ENCODE measurements at places on chromosomes 2 and 18.

GRCh38 chr2:82837588-82838304 is 1621.3 kb downstream of the SUCLG1 start:
- no peak for DNase-seq

DNA sequence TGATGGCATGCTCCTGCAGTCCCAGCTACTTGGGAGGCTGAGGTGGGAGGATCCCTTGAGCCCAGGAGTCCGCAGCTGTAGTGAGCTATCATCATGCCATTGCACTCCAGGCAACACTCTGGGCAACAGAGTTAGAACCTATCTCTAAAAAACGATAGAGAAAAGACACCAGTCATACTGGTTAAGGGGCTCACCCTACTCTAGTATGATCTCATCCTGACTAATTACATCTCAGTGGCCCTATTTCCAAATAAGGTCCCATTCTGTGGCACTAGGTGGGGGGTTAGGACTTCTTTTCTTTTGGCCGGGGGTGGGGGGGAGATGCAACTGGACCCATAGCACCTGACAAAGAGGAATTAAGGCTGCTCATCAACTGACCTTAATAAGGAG is 163.2 kb upstream of the NCK2 start:
- no peak for DNase-seq

DNA sequence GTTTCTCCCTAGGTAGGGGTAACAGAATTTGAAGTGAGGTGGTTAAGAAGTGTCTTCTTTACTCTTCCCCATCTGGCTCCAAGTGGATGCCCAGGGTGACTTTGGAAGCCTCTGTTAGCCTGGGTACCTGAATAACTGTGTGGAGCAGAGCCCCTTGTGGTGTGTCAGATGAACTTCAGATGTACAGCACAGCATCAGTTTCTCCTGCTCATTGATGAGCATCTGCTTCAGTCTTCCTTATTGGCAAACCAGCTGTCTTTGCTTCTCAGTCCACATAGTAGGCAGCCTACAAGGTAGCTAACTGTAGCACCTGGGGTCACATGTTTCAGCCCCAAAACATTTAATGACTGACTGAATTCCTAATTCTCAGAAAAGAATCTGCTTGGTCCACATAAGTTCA is 56.2 kb upstream of the ATP8B1 start:
- no peak for DNase-seq

DNA sequence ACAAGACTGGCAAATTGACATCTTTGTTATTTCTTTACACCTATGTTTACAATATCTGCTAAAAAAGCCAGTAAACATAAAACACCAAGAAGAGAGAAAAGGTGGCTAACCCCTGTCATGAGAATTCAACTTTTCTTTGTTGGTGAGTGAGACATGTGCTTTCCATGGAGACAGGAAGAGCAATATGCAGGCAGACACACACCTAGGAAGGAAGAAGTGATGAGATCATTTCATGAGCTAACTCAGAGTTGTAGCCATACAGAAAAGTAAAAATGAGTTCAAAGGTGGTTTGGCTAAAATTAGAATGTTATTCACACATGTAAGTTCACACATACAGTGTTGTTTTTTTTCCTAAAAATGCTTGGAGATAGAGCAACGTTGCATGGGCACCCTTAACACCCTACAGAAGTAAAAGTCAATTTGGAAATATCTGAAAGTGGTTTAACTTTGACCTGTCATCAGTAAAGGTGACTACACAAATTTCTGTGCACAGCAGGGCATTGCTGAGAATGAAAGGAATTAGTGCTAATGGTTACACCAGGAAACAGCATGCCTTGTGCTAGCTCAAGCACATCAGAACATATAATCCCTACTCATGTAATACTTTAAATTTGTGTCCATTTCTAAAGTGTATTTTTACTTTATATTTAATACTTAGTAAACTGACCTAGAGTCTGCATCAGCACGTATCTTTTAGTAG is 557.6 kb downstream of the CBLN2 start:
- DNase-seq, result no peak

GRCh38 chr2:70116936-70117552 is 29.8 kb downstream of the PCBP1 start:
- DNase-seq, result no peak

DNA sequence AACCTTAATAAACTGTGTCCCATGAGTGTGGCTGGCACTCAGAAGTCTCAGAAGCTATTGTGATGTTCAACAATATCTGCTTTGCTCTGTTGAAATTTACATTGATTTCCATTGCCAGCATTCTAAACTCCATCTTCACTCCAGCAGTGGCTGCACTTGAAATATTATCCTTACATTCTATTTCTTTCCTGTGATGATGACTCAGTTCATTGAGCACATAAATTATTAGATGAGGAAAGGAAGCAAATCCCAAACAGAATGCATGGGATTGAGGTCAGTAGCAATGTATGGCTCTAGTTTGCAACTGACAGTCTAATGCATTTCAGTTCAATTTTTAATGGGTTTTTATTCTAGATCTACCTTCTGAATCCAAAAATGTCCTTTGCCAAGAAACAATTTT is 92.4 kb upstream of the TTN start:
- no peak for DNase-seq

DNA sequence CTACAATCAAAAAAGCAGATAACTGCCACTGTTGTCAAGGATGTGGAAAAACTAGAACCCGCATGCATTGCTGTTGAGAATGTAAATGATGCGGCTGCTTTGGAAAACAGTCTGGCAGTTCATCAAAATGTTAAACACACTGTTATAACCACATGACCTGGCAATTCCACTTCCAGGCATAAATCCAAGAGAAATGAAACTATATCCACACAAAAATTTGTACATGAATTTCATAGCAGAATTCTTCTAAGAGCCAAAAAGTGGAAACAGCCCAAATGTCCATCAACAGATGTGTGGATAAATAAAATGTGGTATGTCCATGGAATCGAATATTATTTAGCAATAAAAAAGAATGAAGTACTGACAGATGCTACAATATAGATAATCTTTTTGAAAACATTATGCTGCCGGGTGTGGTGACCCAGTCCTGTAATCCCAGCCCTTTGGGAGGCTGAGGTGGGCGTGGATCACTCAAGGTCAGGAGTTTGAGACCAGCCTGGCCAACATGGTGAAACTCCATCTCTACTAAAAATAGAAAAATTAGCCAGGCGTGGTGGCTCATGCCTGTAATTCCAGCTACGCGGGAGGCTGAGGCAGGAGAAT is 32.0 kb downstream of the ERCC3 start:
- DNase-seq, result no peak

DNA sequence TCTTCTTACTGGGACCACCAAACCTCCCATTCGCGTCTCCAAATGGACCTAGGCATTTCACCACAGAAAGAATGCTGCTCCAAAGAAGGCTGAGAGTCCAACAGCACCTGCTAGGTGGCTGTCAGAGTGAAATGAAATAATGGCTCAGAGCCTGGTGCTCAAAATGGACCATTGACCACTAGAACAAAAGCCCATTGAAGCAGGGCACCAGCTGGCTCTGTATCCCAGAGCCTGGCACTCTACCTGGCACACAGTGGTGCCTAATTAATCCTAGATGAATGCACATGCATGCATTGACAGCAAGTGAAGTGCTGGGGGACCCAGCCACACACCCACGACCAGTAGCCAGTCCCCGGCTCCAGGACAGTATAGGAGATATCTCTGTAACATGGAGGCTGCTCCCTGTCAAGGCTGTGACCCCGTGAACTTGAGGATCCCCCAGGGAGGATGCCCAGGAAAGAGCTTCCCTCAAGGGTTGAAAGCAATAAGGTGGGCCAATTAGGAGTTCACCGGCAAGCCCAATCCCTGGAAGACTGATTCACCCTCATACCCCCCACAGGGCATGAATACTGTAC is 261.3 kb downstream of the TNS1 start:
- no peak for DNase-seq

DNA sequence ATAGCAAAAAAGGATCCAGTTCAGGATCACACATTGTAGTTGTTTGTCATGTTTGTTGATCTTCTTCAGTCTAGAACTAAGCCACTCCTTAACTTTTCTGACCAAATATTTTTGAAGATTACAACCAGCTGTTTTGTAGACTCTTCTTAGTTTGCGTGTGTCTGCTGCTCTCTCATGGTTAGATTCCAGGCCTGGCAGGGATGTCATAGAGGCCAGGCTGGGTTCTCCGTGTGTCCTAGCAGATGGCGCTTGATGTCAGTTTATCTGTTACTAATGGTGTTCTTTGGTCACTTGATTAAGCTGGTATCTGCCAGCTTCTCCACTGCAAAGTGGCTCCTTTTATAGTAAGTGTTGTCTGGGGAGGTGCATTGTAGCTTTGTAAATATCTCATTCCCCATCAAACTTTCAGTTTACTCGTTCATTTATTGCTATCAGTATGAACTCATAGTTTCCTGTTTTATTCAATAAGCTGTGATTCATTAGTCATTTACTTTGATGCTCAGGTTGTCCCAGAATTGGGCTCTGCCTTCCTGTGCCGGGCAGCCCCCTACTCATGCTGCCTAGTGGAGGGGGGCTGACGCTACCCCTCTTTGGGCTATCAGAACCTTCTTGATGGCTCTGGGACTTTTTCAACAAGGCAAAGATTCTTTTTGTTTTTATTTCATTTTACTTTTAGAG is 42.1 kb downstream of the GRHL1 start:
- DNase-seq, result no peak

DNA sequence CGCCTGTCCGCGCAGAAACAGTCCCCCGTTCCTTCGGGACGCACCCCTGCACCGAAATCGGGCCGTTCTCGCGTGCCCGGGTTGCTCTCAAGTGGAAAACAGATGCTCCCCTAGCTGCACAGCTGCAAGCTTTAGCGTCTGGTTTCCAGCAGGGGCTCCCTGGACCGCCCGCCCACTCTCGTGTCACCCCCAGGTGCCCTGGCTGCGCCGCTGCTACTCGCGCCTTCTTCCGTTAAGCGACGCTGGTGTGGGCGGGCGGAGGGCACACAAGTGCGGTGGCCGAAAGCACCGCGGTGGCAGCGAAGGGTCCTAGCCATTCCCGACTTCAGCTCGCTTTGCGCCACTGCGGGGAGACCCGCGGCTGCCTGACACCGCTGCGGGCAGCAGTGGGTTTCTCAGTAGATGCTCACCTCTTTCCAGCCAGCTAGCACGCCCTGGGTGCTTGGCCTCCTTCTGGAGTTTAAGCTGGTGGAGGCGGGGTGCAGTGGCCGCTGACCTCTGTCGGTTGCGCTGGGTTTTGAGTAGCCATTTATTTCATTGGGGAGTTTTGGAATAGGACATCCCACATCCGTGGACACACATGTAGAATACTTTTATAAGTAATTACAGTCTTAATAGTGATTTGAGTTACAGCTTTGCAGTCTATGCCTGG is 806 bp downstream of the ZNF407 start:
- peak; percentile 84 for DNase-seq

DNA sequence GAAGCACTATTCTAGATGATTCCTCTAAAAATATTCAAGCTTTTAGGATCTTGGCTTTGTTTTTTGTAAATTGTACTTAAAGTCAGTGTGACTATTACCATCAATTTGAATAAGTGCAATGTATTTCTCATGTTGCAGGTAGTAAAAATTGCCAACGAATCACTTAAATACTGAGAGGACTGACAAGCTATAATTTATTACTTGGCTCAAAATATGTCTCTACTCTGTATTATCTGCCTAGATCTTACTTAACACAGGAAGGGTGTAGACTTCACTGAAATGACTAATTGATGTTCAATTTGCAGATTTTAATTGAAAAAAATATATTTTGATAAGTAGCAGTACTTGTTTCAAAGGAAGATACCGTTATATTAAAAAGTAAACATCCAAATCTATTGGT is 202.3 kb downstream of the SLC8A1 start:
- no peak for DNase-seq
